IPS DF 6.9 (cell line): ENCODE measurements at places on chromosomes 1 and 21.

- DNase-seq, result no peak
These were observed 5.7 kb downstream of the NTRK1 start for GRCh38 chr1:156866249-156866909.

- DNase-seq, result no peak
These were observed 1227.1 kb downstream of the NCAM2 start for GRCh38 chr21:22225299-22225698.

GRCh38 chr1:71345491-71345890, 264.7 kb upstream of the ZRANB2 start:
- no peak for DNase-seq

- no peak for DNase-seq
These were observed 21.1 kb downstream of the IPO9 start for GRCh38 chr1:201850053-201850397.

DNA sequence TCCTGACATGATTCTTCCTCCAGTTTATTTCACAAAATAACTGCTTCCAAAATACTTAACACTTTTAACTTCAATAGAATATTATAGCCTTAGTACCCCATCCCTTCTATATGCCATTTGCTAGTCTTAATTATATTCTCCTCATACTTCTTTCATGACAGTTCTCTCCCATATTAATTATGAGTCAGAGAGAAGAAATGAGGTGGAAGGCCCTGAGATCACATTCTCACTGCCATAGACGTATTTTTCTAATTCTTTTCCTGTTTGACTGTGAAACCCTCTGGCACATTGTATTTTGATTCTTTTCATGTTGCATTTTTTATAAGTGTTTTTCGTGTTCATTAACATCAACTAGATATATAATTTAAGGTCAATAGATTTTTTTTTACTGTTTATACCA, 88.4 kb downstream of the GTF2B start:
- DNase-seq, result no peak

DNA sequence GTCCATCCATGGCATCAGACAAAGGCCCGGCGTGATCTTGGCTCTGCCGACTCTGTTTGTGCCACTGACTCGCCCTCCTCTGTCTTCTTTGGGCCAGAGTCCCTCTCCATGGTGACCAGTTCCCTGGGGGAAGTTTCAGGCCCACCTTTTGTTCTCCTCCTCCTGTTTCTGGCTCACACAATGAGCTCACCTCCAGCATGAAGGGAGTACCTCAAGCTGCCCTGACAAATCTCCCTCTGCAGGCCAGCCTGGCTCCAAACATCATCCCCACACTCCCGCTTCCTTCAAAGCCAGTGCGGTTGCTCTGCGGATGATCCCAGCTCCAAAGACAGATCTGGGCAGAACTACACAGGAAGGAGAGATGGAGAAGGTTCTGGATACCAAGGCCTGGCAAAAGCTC, 576.6 kb downstream of the NPHP4 start:
- no peak for DNase-seq

DNA sequence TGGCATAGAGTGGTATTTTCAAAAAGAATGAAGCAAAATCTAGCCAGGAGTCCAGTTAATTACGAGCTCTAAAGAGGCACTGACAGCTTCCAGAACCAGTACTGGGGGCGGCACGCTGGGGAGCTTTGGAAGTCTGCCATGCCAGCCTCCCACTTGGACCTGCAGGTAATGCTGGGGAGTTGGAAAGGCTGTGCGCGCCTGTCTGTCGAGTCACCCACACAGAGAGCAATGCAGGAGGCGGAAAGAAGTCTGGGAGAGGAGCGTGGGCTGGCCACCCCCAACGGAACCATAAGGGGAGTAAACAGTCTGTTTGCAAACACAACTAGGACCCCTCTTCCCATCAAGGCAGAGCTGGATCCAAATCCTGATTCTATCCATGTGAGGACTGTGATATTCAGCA, 84.5 kb downstream of the BEND5 start:
- no peak for DNase-seq

DNA sequence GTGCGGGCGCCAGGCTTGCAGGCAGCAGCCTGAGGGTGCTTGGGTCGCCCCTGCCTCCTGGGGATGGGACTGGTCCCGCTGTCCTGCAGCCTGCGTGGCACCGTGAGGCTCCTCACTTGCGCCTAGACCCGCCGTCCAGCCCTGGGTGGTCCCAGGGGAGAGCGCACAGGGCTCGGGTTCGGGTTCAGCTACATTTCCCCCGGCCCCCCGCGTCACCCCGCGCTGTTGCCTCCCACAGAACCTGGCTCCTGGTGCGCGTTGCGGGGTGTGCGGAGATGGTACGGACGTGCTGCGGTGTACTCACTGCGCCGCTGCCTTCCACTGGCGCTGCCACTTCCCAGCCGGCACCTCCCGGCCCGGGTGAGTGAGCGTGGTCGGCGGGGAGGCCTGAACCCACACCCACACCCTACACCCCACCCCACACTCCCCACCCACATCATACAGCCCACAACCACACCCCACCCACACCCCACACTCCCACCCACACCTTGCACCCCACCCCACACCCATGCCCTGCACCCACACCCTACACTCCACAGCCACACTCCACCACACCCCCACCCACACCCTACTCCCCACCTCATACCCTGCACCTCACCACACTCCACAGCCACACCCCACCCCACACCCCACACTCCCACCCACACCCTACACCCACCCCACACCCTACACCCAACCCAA, 6.2 kb upstream of the PFKL start:
- no peak for DNase-seq

DNA sequence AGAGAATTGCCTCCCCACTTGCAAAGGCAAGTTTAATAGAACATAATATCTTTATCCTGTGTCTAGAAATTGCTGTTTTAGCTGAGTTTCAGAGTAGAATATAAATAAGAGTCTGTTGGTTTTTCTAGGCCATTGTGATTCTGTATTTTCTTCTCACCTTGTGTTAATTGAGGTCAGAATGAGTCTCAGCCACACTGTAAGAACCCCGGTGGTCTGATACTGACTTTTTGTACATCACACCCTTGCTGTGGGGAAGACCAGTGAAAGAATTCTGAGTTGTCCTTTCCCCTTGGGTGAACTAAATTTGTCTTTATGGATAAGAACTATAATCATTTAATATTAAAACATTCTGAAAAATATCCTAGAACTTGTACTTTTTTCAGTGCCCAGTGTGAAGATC, 6.8 kb downstream of the HIPK1 start:
- no peak for DNase-seq

GRCh38 chr1:36889478-36890226, 144.7 kb downstream of the GRIK3 start:
- DNase-seq, result no peak

GRCh38 chr1:226952118-226952441, 12.0 kb downstream of the COQ8A start:
- DNase-seq, result no peak

DNA sequence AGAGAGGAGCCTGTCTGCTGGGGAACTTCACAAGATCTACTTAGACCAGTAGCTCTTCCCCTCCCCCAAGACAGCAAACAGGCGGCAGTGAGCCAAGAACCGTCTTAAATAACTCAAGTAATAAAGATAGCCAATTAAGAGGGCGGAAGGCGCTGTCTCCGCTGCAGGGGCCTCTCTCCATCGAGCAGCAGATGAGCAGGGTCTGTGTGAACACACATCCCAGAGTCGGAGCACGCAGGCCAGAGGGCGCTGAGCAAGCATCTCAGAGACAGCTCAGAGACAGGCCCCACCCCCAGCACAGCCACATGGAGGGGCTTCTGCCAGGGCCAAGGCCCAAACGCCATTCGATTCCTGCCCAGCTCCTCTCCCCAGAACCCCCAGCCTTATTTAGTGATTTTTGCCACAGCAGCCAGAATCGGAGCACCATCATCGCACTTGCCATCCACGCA, 11.1 kb downstream of the IFFO2 start:
- no peak for DNase-seq

GRCh38 chr1:156641761-156642264, at the start of gene BCAN:
Gene BCAN (plus strand): TSS chr1:156642117. CDS start chr1:156646055, 3,938 bp downstream.
- no peak for DNase-seq

DNA sequence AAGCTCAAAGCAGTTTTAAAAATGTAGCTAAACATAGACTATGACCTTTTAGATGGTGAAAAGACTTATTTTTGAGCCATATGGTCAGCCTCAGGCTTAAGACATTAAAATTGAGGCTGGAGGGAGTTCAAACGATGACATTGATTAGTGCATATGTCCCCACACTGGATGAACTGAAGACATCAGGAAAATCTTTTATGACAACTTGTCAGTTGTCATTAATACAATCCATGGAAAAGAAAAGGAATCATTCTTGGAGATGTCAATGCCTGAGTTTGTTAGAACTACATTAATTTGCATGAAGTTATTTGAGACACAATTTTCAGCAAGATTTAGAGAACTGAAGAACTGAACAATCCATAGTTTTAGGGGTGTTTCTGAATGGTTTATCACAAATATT, 349.9 kb downstream of the COL11A1 start:
- no peak for DNase-seq

DNA sequence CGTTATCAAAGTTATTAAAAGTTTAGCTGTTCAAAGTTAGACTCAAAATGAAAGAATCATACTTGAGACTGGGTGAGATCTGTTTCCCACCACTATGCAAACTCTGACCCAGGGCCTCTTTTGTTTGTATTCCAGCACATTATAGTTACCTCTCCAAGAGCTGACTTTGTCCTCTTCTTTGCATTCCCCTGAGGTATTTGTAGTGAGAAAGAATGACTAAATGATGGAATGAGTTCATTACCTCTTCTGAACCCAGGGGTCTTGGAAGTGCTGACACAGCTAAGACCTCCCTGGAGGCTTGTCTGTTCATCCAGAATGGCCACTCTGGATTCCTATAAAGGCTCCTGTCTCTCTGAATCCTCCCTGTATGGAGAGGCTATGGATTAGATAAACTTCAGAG, 62.4 kb downstream of the FGGY start:
- no peak for DNase-seq

GRCh38 chr21:33348706-33349105, 23.9 kb downstream of the IFNAR1 start:
- DNase-seq, result no peak

- DNase-seq, result no peak
These were observed 62.1 kb downstream of the MATN1 start for GRCh38 chr1:30661311-30661710.

DNA sequence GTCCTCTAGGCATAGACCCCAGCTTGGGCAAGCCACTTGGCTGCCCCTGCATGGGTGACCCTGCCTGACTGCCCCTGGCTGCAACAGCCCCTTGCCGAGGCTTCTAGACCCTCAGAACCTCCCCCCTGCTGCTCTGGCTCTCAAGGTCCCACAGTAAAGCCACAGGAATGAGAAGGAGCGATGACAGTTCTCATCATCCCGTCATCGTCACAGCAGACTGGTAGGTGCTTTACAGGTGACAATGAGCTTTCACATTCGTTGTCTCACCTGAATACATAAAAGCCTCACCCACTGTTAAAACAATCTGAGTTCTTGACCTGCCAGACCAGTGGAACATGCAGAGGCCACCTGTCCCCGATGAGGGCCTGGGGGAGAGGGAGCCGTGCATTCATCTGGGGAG, 36.0 kb upstream of the GPR157 start:
- no peak for DNase-seq

DNA sequence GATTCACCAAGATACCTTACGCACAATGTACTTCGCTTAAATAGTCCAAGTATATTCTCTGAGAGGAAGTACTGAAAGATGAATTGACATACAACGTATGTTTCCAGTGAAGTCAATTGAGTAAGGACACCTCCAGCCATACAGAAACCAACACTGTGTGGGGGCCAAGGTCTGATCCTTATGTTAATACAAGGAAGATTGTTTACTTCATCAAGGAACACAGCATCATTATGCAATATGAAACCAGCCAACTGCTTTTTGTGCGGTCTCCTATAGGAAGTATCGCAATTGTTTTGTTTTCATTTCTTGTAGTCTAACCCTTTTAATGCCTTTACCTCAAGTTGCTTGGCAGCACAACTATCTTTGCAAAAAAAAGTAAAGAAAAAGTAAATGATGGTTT, 28.2 kb upstream of the TEKT2 start:
- DNase-seq, result no peak

DNA sequence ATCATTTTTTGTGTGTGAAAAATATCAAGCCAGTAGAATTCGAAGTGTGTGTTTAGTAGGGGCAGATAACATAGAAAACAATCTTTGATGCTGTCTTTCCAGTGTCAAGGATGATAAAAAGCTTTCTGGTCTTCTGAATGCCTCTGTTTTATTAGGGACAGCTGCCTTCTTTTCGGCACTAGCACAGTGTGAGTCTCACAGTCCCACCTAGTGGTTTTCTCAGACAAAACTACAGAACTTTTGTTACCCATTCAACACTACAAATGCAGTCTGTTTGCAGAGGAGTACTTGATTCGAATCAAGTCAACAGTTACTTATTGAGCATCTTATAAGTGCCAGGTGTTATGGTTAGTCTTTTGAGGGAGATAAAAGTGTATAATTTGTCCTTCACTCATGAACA, 30.6 kb upstream of the MCOLN3 start:
- DNase-seq, result no peak

GRCh38 chr1:235011599-235012435, 116.8 kb downstream of the TOMM20 start:
- DNase-seq, result no peak

DNA sequence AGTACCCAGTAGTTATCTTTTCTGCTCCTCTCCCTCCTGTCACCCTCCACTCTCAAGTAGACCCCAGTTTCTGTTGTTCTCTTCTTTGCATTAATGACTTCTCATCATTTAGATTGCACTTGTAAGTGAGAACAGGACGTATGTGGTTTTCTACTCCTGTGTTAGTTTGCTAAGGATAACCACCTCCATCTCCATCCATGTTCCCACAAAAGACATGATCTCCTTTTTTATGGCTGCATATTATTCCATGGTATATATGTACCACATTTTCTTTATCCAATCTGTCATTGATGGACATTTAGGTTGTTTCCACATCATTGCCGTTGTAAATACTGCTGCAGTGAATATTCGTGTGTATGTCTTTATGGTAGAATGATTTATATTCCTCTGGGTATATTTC, 1346.5 kb downstream of the MRPL39 start:
- DNase-seq, result no peak

- no peak for DNase-seq
These were observed 5.7 kb upstream of the ZBTB48 start for GRCh38 chr1:6574025-6574620.

- no peak for DNase-seq
These were observed 5.7 kb upstream of the CCT8 start for GRCh38 chr21:29078869-29079767.

GRCh38 chr1:229671310-229671709, 45.3 kb downstream of the URB2 start:
- DNase-seq, result no peak
